GM23338 (cell line): ENCODE measurements at places on chromosomes 4 and X. TPM values are rescaled to one million over a fixed set of nuclear protein-coding genes. Genes with fewer than 3 reads are reported as not detected.

DNA sequence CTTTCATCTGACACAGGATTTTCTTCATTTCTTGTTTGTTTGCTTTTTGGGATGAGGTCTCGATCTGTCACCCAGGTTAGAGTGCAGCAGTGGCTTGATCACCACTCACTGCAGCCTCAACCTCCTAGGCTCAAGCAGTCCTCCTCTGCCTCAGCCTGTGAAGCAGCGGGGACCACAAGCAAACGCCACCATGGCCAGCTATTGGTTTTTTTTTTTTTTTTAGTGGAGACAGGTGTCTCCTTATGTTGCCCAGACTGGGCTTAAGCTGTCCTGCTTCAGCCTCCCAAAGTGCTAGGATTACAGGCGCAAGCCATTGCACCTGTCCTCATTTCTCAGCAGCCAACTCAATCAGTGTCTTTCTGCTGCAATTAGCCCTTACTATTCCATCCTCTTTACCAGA lies 10.3 kb downstream of the SPRY1 start:
- no peak for DNase-seq

DNA sequence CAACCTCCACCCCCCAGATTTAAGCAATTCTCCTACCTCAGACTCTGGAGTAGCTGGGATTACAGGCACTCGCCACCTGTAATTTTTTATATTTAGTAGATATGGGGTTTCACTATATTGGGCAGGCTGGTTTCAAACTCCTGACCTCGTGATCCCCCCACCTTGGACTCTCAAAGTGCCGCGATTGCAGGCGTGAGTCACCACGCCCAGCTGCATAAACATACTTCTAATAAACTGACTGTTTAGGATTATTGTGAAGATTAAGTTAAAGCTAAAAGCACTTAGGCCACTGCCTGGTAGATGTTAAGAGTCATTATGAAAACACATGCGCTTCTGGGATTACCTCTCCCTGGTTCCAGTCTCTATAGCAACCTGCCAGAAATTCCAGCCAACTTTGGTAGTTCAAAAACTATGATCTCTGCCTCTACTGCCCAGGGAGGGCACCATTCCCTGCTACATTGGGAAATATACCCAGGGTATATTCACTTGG lies 30.2 kb upstream of the GRIA3 start:
- DNase-seq = no peak

GRCh38 chr4:37928426-37929416 lies 31.5 kb upstream of the PTTG2 start:
- no peak for DNase-seq

- DNase-seq = no peak
Observed at GRCh38 chr4:100146756-100147155, 43.5 kb downstream of the DDIT4L start.

DNA sequence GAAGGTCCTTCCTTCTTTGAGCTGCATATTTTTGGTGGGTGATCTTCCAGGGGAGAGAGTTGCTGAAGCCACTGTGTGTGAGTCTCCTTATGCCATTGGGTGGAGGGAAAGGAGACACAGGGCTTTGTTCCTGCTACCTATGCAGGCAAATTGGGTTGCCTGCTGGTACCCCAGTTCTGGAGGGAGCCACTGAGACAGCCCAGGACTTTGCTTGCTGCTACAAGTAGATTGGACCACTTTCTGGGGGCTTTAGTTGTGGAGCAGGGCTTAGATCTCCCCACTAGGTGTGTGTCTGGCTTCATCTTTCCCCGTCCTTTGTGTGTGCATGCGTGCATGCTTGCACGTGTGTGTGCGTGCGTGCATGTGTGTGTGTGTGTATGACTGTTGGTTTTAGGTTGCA lies 10.0 kb downstream of the CITED1 start:
- DNase-seq = no peak

DNA sequence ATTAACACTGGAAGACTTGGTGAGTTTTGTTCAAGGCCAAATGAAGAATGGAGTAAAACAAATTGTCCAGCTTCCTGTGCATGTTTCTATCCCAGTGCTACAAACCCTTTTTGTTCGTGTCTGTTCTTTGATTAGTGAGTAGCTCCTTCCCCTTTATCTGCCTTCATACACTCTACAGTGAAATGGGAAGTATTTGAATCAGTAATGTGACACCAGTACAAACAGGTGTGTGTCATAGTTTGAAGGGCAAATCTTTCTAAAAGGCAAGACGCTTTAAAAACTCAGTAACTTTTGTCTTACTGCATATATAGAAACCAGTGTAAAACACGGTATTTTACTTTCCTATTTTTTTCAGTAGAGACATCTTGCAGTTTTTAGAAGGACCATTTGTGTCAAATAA lies 5.9 kb downstream of the ARHGEF38 start:
- DNase-seq = peak; percentile 7

DNA sequence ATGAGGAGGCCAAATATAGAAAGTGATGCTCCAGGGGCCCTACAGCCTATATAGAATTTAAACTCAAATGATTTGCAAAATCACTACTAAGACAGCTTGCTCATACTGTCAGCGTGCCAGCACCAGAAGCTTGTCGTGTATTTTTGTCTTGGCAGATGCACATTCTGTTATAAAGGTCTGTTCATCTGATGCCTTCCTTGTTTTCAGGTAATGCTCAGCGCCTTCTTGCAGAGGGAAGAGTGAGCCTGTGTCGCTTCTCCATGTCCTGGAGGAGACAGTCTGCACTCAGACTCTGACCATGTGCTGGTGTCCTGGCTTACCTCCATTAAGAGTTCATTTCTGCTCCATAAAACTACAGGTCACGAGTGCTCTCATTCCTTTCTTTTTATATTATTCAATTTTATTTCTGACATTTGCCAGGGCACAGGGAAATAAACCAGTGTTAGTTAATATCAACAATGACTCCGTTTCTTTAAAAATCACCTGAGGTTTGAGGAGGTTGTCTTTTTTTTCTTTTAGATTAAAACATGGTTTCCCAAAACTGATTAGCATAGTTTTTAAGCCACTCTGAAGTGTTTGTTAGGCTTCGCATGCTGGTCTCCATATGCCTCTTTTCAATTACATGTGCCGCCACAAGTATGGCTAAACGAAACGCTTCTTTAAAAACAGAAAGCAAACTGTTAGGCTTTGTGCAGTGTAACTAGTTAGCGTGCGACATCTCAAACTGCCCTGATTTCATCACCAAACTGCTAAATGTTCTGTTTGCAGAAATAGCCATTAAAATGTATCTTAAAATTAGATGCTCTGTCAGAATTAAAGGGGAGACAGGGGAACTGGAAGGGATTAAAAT lies 215.2 kb upstream of the GK2 start:
- no peak for DNase-seq

DNA sequence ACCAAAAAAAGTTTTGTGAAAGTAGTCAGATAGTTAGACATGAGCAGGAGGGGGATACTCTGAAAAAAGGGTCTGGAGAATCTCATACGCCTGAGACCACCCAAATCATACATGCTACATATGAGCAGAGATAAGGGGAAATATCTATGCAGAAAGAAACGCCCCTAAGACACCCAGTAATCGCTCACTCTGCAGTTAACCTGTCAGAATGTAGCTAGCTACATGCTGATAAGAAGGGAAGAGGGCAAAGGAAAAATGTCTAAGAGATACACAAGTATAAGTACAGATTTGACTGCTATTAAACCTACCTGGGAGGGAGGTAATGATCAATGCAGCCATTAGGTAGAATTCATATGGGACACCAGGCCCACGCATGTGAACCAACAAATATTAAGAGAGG lies 1159.5 kb upstream of the PCDH10 start:
- no peak for DNase-seq

DNA sequence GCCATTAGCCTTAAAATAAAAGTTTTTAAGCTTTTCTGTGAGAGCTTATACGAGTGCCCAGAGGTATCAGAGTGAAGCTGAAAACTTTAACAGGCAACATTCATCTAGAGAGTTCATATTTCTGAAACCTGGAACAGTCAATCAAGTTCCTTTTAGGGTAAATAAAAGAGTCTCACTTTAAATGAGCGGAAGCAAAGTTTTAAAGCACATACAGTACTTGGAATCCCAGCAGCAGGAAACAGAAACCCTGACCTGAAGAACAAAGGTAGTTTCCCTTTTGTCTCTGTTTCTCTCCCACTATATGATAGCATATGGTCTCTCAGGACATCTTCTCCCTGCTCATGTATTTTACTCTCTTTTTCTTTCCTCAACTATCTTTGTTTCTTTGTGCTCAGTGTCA lies 153.0 kb downstream of the ASB9 start:
- DNase-seq = no peak

NCAPG gene
- 40.9 and 45.8 TPM in 2 replicates for total RNA-seq

ACE2 gene
- 0.10 TPM in 1 of 2 replicates, not detected in the other for total RNA-seq
